Stimulated activated CD4-positive, alpha-beta T cell treated with anti-CD3 and anti-CD28 coated beads, TNF-alpha, amount 100 ng/mL, for 24 hours (primary cell): ENCODE measurements at places on chromosomes 11 and 22.

- DNase-seq = no peak
These were observed 78.8 kb downstream of the ST3GAL4 start for GRCh38 chr11:126433989-126434949.

DNA sequence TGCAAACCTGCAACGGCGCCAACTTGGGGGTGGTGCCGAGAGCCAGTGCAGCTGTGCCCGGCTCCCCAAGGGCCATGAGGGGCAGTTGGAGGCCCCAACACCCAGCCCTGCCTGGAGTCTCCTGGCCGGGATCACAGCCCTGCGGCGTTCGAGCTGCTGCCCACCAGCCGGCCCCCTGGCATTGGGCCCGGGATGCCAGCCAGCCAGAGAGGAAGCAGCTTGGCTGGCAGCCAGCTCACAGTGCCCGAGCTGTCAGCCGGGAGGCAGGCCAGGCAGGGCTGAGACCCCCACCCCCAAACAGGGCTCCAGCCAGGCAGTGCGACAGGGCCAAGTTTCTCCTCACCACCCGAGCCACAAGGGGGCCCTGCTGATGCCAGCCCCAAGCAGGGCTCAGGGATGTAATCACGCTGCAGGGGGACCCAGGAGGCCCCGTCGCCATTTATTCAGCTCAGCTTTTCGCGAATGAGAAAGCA is 26.0 kb upstream of the TCF20 start:
- DNase-seq = no peak

DNA sequence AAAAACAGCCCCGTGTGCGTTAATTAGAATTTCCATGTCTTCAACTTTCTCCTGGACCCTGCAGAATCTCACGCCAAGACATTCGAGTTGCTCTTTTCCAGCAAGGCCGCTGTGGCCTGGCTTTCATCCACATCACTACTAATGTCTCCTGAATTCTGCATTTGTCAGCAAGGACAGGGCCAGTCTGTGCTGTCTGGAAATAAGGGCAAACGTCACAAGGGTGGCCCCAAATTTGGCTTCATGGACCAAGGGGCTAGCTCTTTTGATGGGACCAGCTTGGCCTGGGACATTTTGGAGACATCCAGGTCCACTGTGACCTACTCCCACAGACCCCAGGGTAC is 33.4 kb downstream of the KCNQ1OT1 start:
- DNase-seq = no peak

GRCh38 chr11:62792202-62792575 is 383 bp upstream of the TMEM223 start:
- no peak for DNase-seq

- DNase-seq = no peak
These were observed 256.0 kb upstream of the SESN3 start for GRCh38 chr11:95486979-95487378.

DNA sequence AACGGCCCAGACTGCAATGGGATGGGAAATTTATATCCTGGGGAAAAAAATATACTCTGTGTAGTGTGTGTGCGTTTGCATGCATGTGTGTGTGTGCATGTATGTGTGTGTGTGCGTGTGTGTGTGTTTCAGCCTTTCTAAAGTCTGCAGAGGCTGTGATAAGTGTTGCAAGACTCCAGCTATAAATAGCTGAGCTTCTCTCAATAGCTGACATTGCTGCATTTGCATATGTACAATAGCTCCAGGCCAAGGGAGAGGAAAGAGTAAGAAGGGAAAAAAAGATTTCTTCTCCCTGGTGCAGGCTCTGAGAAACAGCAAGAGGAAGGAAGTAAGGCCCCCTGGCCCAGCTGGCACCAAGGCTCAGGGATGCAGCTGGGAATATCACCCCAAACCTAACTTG is 483.0 kb downstream of the MN1 start:
- DNase-seq = no peak

GRCh38 chr11:108890482-108891105 is 225.7 kb downstream of the DDX10 start:
- DNase-seq = no peak

- DNase-seq = no peak
These were observed 9.7 kb downstream of the ADAMTS8 start for GRCh38 chr11:130418756-130419155.

DNA sequence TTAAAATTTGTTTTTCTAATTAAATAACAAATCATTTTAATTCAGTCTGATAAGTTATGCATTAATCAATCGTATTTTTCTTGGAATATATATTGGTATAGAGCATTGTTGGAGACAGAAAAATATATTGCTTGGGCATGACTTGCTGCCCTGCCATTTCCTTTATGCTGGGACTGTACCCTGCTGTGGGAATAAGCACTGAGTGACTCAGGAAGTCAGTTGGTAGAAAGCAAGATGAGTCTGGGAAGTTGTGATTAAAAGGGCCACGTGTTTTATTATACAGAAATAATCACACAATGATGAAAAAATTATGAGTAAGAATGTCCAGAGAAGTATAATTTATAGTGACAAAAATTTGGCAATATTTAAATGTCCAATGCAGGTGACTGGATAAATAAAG is 139.5 kb downstream of the KIF18A start:
- DNase-seq = no peak

GRCh38 chr11:108198833-108199232 is 23.6 kb downstream of the NPAT start:
- DNase-seq = no peak

- DNase-seq = no peak
These were observed at the start of gene INSC for GRCh38 chr11:15114501-15115475. INSC (plus strand) TSS chr11:15114923; CDS start chr11:15149175, 34,252 bp downstream.

DNA sequence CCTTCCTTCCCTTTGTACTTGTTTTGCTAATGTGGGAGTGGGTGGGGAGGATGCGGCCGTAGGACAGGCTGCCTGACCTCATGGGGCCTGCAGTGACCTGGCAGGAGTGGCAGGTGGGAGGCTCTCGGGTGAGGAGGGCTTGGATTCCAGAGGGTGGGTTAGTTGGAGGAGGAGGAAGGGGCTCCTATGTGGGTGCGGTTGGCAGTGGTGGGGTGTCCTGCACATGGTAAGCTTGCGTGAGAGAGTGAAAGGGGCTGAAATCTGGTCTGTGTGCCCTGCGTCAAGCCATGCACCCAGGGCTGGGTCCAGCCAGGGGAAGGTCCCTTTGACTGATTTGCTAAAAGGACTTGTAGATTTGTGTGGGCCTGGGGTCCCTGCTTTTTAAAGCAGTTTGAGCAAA is 90.7 kb upstream of the OR4B1 start:
- no peak for DNase-seq

DNA sequence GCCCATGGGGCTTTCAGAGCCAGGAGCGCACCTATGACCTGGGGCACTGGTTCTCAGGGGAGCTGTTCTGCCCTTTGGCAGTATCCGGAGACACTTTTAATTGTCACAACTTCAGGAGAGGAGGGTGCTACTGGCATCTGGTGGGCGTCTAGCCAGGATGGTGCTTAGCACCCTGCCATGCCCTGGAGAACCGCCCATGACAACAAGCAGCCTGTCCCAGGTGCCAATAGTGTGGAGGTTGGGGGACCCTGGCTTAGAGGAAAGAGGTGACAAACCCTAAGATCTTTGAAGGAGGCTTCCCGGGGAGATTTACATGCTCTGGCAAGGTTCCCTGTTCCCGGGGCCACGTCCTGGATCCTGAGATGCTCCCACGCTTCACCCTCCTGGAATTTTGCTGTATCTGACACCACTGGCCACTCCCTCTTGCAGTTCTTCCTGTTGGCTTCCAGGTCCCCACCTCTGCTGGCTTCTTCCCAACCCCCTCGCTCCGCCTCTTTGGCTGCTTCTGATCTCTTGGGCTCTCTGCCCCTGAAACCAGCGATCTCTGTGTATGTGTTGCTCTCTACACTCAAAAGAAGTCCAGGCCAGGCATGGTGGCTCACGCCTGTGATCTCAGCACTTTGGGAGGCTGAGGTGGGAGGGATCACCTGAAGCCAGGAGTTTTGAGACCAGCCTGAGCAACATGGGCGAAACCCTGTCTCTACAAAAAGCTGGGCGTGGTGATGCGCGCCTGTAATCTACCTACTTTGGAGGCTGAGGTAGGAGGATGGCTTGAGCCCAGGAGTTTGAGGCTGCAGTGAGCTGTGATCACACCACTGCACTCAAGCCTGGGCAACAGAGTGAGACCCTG is 31.1 kb downstream of the FADS3 start:
- no peak for DNase-seq

GRCh38 chr11:24591283-24591682 is 94.4 kb downstream of the LUZP2 start:
- no peak for DNase-seq

GRCh38 chr11:60680455-60681119 is 18.8 kb upstream of the MS4A8 start:
- no peak for DNase-seq

DNA sequence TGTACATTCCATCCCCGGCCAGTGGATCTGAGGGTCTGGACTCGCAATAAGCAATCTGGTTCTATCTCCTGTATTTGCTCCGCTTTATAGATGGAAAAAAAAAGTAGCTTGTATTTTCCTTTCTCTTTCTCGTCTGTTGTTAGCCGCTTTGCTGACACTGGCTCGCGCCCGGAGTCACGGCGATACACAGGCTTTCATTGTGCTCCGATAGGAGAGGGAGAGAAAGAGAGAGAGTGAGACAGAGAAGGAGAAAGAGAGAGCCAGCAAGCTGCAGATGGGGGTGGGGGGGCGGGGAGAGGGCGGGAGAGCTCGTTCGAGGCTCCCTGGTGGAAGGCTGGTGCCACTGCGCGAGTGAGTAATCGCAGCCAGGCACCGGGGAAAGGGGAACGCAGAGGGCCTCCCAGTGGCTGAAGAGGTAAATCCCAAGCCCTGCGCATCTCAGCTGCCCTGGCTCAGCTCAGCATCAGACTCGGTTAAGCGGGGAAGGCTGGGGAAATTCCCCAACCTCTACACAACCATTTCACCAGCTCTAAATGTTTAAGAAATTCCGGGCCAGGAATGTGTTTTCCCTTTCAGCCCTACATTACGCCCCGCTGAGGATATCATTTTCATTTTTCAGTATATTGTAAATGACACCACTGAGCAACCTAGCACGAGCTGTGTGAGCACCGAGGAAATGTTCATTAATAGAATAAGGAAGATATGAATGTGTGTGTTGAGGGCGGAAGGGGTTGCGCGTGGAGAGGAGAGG is at the start of gene MAML2:
Gene MAML2, minus strand, starts transcription at position 235 of the 751 bp plus-strand sequence. CDS start 1,300 bp downstream, outside the sequence.
- DNase-seq = peak; percentile 91

GRCh38 chr11:15649371-15650104 is 534.8 kb downstream of the INSC start:
- no peak for DNase-seq

- DNase-seq = no peak
These were observed 14.6 kb downstream of the PPME1 start for GRCh38 chr11:74185695-74186094.

GRCh38 chr11:22938691-22939090 is 78.4 kb upstream of the CCDC179 start:
- no peak for DNase-seq

DNA sequence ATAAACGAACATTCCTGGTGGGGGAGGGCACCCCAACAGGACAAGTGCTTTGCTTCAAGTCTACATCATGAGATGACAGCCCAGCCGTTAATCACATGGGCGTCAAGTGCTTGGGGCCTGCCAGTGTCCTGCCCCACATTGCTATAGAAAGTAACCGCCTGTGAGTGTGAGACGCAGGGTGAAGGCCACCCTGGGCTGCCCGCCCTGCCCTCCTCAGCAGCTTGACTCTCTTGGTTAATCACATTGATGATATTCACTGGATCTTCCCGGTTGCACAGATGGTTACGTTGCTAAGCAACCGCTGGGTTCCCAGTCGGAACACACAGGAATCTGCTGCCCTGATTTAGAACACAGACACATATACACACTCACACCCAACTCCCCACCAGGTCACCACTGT is 79.3 kb downstream of the CTTN start:
- no peak for DNase-seq

DNA sequence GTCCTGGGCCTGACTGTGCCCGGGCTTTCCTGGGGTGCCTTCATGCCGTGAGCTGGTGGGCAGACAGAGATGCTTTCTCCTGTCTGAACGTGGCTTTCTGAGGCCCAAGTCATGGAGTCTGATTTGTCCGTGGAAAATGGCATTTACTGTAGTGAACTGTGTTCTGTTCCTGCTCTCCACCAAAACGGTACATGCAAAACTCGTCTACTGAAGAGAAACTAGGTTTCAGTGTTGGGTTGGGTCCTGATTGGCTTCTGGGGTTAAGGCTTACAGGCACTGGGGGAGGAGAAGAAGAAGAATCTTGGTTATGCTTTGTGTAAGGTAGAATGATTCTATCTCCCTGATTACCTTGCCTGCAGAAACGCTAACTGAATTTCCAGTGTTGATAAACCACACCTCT is 541.7 kb downstream of the NTM start:
- DNase-seq = no peak

- no peak for DNase-seq
These were observed 25.7 kb upstream of the BLID start for GRCh38 chr11:122141725-122142124.

DNA sequence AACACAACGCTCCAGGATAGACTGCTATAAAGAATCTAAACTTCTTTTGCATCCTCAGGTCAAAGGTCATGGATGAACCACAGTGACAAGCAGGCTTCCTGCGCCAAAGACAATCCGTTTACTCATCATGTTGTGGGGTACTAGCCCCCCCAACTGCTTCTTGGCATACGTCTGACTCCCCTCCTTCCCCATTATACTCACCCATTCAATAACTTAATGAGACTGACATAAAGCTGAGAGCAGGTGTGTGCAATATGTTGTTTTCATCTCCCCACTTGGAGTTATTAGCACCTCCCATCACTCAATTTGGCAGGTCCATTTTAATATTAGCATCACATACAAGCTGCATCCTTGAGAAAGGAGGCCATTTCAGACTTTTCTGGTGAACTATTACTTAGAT is 157.1 kb downstream of the CADM1 start:
- DNase-seq = no peak

DNA sequence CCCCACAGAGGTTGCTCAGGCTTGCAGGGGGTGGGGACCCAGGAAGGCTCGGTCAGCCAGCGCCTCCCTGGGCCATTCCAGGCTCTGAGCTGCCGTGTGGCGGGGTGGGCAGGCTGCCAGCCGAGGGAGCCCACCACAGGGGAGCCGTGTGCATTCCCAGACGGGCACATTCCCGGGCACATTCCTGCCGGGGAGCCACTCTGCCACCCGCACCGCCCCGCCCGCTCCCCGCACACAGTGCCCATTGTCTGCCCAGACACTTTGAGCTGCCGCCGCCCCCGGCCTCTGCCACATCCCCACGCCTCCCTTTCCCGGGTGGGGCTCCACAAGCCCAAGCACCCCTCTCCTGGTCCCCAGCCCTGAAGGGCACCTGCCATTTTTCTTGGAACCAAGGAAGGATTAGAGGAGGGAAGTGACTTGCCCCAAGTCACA is 27.4 kb downstream of the RPL3 start:
- no peak for DNase-seq

DNA sequence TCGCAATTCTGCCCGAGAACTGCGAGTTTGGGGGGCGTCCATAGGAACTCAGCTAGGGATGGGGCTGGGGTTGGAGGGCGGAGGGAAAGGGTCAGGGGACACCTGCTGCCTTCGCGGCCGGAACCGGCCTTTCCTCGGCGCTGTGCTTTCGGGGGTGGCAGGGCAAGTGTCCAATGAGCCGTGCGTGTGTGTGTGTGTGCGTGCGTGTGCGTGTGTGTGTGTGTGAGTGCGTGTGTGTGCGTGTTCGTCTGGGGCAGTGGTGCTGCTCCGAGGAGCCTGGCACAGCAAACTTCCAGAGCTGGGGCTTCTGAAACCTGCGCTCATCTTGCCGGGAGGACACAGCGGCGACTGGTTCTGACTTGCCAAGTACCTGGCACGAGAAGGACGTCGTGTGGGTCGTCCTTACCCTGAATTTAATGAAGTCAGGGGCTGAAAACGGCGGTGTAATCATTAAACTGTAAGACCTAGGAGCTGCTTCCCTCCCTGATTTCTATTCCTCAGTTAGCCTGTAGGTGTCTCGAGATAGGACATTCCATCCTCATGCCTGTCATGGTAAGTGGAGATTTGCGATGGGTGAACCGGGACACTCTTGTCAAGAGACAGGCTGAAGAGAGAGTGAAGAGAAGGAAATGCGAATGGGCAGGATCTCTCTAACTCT is 27.0 kb upstream of the AMOTL1 start:
- no peak for DNase-seq
